ENCODE measurements at places on chromosomes 3 and 15.

DNA sequence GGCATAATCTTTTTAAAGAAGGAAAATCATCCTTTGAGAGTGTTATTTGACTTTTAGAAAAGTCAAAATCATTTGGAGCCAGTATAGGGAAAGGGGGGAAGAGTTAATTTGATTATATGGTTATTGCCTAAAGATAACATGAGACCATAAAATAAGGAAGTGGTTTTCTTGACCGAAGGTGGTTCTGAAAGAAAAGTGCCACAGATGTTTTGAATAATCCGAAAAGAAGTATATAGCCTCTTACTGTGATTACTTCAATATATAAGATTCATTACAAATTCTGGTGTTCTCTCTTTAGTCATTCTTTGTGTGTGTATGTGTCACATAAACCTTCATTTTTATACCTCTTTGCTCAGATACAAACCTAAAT is 1.1 kb downstream of the DNAJB11 start:
- peak; percentile 39 for DNase-seq

DNA sequence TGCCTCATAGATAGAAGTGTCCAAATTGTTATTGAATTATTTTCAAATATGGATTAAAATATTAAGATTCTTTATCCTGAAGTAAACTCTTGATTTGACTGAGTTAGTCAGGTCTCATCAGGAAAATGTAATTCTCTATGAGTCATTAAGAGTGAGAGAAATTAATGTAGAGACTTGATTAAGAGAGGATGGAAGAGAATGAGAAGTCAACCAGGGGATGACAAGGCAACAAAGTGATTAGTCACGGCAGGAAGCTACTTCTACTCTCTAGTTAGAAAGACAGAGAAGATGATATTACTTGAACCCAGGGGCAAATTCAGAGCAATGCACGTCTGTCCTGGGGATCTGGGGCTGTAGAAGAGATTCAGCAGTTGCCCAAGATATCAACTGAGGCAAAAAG is 202.5 kb downstream of the LSAMP start:
- no peak for DNase-seq

- no peak for DNase-seq
Observed at GRCh38 chr15:85455891-85456290, 75.5 kb downstream of the AKAP13 start.

DNA sequence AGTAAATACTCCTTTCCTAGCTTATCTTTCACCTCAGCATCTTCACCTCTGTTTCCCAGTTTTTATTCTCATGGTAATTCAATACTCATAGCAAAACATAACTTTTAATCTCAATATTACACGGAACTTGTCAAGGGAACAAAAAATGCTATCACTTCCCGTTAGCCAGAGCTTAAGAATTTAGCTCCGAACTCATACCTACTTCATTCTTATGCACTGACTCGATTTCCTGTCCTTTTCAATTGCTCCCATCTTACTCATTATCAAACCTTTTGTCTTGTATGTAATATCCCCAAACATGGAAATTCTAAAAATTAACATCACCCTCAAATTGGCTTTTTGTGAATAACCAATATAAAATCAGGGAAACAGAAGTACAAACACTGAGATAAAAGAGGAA is 28.2 kb downstream of the MYEF2 start:
- DNase-seq = no peak

- no peak for DNase-seq
Observed at GRCh38 chr3:97481416-97481815, 283.1 kb upstream of the ARL6 start.

- no peak for DNase-seq
Observed at GRCh38 chr3:153087595-153088566, 74.1 kb upstream of the RAP2B start.

- DNase-seq = no peak
Observed at GRCh38 chr3:54931182-54931581, 3.3 kb upstream of the LRTM1 start.

GRCh38 chr3:30609930-30610701 is 3.7 kb downstream of the TGFBR2 start:
- DNase-seq = no peak

GRCh38 chr3:167032267-167032876 is 347.7 kb downstream of the ZBBX start:
- DNase-seq = peak; percentile 65

DNA sequence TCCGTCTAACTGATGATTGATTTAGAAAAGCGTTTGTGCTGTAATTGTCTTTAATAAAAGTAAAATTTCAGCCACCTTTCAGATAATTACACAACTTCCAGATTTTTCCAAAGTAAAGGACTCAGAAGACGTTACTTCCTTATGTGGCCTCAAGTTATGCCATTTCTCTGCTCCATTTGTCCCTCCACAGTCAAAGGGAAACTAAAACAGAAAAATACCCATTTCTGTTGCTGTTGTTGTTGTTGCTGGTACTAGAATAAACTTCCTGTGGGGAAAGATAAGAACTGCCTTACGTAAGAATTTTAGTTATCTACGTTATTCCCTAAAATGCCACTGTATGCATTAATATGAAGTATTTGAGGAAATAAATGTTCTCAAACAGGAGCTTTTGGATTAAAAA is 153.9 kb downstream of the P3H2 start:
- no peak for DNase-seq

DNA sequence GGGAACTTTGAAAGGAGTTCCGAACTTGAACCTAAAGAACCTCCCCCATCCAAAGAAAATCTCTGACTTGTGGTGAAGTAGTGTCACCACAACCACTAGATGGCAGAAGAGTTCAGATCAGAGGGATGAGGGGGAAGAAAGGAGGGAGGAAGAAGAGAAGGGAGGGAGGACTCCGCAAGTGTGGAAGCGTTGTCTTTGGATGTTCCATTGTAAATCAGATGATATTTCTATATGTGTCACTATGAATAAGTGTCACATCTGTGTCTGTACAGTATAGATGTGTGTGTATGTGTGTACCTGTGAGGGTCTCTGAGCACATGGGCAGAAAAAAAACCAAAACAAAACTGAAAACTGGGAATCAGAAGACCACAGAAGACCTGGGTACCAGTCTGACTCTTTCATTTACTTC is 16.9 kb downstream of the SLC24A1 start:
- DNase-seq = peak; percentile 95

GRCh38 chr3:63473641-63474166 is 178.8 kb upstream of the SNTN start:
- DNase-seq = no peak

GRCh38 chr3:197793247-197793646 is 2.2 kb downstream of the LRCH3 start:
- no peak for DNase-seq

GRCh38 chr3:131796558-131797198 is 238.1 kb downstream of the CPNE4 start:
- peak; percentile 89 for DNase-seq

DNA sequence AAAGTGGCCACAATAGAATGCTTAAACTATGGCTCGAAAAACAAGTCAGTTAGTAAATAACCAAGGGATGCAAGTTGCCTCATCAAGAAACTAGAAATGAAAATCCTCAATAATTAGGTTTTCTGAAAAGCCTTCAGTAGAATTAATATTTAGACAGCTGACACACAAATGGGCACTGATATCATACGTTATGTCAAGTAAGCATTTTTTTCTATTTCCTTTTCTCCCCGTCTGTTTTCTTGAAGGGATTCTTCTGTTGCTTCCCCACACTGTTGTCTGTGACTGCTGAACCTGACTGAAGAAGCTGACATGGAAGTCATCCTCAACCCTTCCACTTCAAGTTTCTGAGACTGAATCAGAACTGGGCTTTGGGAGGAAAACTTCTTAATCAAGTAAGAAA is 151.8 kb upstream of the CADM2 start:
- DNase-seq = no peak

DNA sequence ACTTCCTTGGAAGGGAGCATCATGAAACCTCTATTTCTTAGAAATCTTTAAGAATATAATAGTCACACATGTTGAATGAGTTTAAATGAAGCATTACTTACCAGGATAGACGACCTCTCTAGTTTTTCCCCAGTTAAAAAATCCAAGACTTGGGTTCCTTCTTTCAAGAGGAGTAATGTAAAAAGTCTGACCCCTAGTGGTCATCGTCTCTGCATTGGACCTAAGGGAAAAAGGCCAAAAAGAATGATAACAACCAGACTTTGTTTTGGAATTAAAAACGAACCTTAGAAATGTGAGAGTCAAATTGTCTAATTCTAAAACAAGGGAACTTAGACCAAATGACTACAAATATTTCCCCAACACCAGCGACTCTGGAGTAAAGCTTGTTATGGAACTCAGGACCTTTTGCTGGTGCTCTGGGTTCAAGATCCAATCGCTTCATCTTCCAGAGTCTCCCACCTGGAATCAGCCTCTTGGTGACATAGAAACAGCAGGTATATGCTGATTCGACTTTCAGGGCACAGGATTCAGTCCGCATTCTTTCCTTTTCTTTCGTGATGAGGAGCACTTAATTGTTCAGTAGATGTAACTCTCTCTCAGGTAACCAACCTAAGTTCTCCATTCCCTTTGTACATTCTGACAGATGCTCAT is 214.8 kb upstream of the TPRG1 start:
- DNase-seq = peak; percentile 63

DNA sequence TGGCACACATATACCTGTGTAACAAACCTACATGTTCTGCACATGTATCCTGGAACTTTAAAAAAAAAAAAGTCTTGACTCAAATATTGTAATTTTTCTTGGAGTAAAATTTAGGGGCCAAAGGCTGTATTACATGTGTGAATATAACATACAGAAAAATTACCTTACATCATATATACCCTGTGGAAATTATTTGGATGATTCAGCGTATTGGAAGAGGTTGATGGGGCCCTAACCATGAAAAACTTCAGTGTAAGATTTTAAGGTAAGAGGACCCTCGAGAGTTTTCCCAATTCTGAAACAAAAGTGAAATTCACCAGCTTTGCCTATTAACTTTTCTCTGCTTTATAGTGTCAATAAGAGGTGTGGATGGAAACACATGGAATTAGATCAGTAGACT is 56.4 kb downstream of the UBE2E2 start:
- no peak for DNase-seq

DNA sequence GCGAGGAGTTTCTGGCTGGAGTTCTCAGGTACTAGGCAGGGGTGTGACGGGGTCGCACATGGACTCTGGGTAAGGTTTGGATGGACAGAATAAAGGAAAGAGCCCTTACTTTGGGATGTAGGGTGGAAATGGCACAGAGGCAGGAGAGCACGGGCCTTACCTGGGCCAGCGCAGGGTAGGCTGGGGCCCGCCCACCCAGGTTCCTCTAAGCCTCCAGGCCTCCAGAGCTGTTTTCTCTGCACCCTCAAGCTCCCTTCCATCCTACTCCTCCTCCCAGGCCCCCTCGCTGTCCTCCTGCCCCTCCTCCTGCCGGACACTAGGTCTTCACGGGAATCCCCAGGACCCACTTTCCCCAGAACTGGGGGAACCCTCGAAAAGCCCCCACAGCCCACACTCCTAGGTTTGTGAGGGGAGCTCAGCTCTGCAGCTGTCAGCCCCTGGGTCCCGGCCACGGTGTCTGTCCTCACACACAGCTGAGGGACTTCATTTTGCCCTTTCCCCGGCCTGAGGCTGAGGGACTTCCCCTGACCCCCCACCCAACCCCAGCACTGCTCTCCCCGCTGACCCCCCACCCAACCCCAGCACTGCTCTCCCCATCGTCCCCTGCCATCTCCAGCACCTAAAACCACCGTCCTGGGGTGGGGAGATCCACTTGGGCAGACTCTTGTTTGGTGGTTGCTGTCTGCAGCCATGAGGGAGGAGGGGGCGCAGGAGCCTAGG is 53.0 kb upstream of the PCSK6 start:
- DNase-seq = no peak
